CD4-positive, alpha-beta memory T cell (primary cell): ENCODE measurements at places on chromosomes 4 and X.

DNA sequence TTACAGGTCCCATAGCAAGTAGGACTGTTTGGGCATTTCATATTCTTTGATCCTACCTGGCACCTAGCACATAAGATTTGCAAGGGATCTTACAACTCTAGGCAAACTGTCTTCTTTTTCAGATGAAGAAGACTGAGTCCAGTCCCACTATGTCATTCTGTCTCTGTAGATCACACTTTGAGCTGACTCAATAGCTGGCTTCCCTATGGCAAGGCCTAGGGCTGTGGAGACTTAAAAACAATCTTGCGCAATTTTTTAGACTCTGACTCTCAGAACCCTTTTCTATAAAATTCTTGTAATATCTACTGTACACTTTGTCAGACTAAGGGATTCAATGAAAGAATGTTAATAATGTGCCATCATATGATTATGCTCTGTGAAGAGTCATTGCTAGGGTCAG is 26.7 kb downstream of the OTC start:
- no peak for DNase-seq

DNA sequence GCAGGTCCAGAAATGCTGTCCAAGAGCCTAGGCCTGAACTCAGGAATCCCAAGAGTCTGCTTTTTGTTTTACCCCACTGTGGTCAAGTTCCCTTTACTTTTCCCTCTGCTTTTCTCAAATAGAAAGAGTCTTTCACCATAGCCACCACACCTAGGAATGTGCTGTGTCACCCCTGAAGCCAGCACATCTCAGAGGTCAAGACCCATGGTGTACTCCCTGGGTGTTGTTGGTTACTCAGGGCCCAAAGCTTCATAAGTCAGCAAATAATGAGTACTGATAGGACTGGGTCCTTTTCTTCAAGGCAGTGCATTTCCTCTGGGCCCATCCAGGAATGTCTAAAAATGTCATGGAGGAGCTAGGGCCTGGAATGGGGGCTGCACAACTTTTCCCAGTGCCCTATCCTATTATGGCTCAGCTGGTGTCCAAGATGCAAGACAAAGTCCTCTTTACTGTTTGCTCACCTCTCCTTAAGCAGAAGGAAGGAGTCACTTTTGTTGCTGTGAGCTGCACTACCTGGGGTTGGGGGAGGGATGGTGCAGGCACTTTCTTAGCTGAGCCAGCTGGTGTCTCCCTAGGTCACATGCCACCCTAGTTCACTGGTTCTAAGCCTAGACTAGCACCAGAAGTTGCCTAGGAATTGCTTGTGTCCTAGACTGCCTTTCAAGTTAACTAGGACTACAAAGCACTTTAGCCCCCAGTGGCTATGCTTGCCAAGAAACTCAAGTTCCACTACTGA is 62.4 kb upstream of the RXFP1 start:
- no peak for DNase-seq

- no peak for DNase-seq
Measured at GRCh38 chrX:19554786-19555185, 39.5 kb upstream of the MAP3K15 start.

DNA sequence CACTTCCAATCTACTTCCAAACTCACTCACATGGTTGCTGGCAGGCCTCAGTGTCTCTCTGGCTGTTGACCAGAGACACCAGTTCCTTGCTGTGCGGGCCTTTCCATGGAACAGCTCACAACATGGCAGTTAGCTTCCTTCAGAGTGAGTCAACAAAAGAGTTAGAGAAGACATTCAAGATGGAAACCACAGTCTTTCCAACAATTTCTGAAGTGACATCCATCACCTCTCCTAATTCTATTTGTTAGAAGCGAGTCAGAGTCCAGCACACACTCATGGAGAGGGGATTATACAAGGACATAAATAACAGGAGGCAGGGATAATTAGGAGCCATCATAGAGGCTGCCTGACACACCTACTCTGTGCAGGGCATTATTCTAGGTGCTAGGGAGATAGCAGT is 62.5 kb upstream of the TMEM164 start:
- no peak for DNase-seq
